ENCODE measurements at places on chromosomes 6 and 20.

DNA sequence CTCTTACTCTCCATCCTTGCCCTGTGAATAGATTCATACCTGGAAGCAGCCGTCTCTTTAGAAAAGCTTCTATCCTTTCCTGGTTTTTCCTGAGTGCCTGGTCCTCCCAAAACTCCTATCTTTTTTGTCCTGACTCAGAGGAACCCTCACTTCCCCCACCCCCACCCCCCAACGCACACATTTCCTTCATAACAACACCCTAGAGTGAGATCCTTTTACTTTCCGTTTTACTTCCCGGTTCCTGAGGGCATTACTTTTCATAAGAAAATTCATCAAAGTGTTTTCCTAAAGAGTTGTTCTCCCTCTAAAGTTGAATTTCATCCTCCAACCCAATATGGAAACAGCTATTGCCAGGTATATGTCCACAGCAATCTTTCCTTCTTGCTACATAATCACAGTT lies 327.0 kb downstream of the NRN1 start:
- DNase-seq: no peak

DNA sequence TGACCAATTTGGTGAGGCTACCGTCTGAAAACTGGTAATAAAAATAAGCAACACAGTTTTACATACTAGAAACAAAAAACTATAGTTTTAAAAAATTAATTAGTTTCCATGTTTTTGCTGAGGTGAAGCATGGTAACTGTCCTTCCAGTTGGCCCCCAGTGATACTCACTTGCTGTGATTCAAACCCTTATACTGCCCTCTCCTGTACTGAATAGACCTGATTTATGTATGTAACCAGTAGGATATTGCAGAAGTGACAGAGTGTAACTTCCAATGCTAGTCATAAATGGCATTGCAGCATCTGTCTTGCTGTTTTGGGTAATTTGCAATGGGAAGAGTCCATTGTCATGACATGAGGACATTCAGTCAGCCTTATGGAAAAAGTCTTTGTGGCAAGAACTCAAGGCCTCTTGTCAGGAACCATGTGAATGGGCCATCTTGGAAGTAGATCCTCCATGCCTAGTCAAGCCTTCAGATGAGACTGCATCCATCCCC lies 8.9 kb upstream of the CHD6 start:
- DNase-seq: no peak

GRCh38 chr20:2379511-2380229 lies 1.0 kb upstream of the TGM6 start:
- DNase-seq: no peak

GRCh38 chr6:53358440-53359094 lies 9.8 kb upstream of the ELOVL5 start:
- no peak for DNase-seq

GRCh38 chr20:55569084-55569483 lies 436.2 kb downstream of the CBLN4 start:
- no peak for DNase-seq

GRCh38 chr6:16391451-16391912 lies 153.1 kb downstream of the GMPR start:
- DNase-seq: no peak

DNA sequence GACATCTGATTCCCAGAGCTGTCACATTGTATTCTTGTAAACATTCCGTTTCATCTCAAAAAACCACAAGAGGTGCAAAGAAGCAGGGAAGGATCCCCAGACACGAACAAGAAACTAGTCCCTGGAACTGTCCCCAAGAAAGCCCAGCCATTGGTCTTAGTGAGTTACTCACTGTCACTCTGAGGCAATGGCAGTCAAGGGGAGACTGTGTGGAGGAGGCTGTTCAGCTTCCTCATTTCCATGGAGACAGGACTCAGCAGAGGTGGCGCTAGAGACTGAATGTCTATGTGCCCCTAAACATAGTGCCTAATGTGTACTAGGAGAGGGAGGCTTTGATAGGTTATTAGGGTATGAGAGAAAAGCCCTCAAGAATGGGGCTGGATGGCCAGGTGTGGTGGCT lies 11.1 kb downstream of the ULBP1 start:
- DNase-seq: no peak

DNA sequence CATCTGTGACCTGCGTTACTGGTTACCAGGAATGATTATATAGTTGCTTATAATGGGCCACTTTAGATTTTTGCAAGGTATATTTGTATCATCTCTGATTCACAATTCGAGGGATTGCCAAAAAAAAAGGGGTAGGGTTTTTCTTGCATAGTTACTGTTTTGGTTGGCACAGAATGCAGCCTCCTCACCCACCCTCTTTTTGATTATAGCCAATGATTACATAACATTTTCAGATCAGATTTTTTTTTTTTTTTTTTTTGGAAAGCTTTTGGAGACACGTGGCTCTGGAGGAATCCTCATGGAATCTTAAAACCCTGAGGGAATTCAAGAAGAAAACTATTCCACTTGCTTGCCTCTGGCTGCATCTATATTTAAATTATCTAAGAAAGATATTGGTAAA lies 53.7 kb downstream of the UST start:
- no peak for DNase-seq

DNA sequence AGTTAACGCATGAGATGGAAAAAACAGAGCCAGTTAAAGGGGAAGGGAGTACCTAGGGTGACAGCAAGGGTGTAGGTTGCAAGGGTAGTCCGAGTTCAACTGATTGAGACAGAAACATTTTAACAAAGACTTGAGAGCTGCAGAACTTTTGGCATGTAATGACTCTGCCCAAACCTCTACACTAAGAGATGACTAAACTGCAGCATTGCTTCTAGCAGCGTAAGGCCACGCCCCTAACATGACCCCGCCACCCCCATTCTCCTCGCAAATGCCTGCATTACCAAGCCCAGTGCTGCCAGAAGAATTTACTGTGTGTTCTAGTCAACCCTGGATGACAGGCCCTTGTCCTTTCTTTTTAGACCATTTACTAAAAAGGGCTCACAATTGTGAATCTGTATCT lies 6.3 kb upstream of the HINT3 start:
- no peak for DNase-seq

DNA sequence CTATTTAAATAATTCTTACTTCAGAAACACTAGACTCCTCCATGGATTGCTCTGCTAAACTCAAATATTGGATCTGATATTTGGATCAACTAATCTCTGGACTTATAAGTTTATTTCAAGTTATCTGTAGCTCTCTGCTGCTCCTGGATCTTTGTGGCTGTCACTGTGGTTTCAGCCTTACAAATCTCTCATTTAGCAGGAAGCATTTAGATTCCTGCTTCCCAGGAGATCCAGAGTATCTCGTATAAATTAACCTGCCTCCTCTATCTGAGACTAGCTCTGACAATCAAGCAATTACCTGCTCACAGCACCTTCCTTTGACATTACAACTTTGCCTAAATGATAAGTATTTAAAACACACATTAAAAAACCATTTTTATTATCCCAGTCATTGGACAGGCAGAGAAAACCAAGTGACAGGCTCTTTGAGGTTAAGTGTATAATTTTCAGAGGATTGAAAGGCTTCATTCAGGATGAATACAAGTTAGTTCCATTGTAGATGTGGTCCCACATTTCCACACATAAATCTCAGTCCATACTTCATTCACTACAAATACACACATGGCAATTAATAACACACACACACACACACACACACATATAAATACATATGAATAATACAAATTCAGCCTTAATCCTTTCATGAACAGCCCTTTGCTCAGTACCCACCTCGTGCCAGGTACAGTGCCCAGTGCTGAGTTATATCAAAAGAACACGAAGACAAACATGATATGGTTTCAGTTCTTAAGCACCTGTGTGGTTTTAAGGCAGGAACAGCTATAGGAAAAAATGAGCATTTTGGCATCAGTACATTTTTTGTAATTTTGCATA lies 55.5 kb upstream of the PLCB1 start:
- DNase-seq: no peak

DNA sequence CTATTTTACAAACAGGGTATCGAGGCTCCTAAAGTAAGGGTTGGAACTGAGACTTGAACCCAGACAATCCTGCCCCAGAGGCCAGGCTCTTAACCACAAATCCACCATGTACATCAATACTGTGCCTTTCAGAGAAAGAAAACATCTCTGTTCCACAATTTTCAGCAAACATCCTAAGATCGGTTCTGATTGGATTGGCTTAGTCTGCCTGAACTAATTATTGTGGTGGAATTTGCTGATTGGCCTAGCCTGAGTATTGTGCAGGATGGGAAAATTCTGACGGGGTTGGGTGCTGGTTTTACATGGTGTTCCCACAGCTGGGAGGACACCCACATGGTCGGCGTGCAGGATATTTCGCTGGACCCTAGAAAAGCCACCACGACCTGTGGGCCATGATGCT lies at the start of gene CLPSL1:
CLPSL1 (plus strand) TSS at position 301 of the 400 bp plus-strand sequence; CDS start at position 393, 92 bp downstream.
- no peak for DNase-seq

DNA sequence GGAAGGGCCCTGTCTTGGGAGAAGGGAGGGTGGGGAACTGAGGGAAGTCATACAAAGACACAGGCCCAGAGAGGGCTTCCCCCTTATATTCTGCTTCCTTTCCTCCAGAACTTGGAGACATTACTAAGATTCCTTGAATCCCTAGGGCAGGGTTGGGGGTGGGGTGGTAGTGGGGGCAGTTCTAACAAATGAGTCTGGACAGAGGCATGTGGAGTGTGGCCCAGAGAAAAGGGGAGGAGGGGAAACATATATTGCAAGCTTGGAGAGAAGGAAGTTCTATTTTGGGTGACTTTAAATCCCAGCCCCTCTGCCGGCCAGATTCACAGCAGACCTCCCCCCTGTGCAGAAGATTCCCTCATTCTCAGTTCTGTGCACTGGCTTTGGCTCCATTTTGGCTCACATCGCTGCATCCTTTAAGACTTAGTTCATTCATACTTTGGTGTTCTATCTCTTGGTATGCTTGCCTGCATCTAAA lies 43.7 kb downstream of the DAAM2 start:
- DNase-seq: no peak

- no peak for DNase-seq
Observed at GRCh38 chr6:13979284-13980171, 54.8 kb downstream of the RNF182 start.

GRCh38 chr6:3984494-3984893 lies 94.4 kb downstream of the FAM217A start:
- DNase-seq: no peak

DNA sequence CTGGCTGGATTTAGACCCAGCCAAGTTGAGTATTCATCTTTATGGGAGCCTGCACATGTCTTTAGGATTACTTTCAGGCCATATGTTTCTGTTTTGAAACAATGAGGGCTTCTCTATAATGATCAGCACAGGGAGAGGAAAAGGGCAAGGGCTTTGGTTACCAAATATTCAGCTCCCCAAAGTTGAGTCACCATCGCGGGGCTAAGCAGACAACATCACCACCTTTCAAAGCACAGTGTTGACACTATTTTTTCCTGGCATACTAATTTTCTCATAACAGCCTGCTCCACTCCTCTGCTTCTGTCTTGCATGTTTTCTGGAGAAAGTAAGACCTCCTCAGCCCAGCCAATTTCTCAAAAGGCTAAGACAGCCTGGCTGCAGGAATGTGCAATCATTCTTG lies 4.9 kb downstream of the SCML4 start:
- no peak for DNase-seq
